ENCODE measurements at places on chromosomes 11 and 22. TPM values are rescaled to one million over a fixed set of nuclear protein-coding genes. Genes with fewer than 3 reads are reported as not detected.
A peak's percentile ranks its signal among the peaks of the same experiment; 100 is the strongest.

- DNase-seq, result no peak
These were observed 34.2 kb upstream of the CSNK2A3 start for GRCh38 chr11:11387207-11387606.

GRCh38 chr11:35909511-35910265 is 34.2 kb upstream of the LDLRAD3 start:
- DNase-seq, result no peak

- DNase-seq, result no peak
These were observed 489 bp downstream of the OR10A4 start for GRCh38 chr11:6876914-6877313.

OR51B2 gene
- not detected for total RNA-seq

DNA sequence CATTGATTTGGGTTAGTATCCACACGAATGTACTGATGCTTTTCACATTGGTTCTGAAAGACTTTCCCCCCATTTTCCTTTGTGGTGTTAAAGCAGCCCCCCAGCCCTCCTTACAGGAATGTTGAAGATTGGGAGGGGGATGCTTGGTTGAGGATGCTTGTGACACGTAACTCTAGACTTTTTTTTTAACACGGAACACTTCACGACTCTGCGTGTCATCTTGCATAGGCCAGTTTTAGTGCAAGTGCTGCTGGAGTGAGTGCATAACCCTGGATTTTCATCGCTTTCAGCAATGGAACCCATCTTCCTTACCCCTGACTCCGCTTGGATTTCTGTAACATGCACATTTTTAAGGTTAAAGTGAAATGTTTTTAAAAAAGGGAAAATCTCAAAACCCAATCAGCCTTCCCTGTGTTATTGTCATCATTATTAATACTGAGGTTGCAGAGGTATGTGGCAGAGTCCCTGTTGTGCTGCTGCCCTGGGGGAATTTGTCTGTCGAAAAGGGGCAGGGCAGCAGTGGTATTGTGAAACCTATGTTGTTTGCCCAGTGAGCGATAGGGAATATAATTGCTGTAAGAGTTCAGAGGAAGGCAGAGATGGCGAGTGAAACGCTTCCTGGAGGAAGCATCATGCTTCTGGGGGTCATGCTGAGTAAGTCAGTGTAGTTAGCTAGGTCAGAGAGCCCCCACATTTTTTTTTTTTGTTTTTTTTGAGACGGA is 12.1 kb downstream of the CECR2 start:
- no peak for DNase-seq

DNA sequence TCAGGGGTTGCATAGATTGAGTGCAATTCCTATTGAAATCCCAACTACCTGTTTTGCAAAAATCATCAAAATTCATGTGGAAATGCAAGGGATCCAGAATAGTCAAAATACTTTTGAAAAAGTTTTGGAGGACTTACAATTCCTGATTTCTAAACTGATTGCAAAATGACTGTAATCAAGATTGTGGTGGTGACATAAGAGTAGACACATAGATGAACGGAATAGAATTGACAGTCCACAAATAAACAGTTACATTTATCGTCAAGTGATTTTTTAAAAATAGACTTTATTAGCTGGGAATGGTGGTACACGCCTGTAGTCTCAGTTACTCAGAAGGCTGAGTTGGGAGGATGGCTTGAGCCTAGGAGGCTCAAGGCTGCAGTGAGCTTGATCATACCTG is 2.6 kb upstream of the SLC7A4 start:
- no peak for DNase-seq

GRCh38 chr22:32331918-32332725 is 25.5 kb upstream of the RFPL3 start:
- DNase-seq, result no peak

- no peak for DNase-seq
These were observed 96.4 kb downstream of the CCDC83 start for GRCh38 chr11:85951428-85952107.

SERPING1 gene
- 0.61 TPM for total RNA-seq

SMIM35 gene
- 3.1 TPM for total RNA-seq

DNA sequence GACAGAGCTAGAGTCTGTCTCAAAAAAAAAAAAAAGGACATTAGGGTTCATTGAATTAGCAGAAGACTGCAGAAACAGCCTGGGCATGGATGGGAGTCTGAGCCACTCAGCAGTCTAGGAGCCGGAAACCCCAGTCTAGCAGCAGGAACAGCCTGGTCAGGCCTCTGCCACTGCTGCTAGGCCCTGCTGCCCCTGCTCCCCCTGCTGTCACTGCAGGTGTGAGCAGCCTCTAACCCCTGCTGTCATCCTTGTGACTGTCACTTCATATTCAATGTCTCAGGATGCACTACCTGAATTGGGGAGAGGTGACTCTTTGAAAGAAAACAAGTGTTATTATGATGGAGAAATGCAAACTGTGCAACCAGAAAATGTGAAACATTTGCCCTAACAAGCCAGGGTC is 7.0 kb upstream of the DDX17 start:
- DNase-seq, result peak; percentile 62

DNA sequence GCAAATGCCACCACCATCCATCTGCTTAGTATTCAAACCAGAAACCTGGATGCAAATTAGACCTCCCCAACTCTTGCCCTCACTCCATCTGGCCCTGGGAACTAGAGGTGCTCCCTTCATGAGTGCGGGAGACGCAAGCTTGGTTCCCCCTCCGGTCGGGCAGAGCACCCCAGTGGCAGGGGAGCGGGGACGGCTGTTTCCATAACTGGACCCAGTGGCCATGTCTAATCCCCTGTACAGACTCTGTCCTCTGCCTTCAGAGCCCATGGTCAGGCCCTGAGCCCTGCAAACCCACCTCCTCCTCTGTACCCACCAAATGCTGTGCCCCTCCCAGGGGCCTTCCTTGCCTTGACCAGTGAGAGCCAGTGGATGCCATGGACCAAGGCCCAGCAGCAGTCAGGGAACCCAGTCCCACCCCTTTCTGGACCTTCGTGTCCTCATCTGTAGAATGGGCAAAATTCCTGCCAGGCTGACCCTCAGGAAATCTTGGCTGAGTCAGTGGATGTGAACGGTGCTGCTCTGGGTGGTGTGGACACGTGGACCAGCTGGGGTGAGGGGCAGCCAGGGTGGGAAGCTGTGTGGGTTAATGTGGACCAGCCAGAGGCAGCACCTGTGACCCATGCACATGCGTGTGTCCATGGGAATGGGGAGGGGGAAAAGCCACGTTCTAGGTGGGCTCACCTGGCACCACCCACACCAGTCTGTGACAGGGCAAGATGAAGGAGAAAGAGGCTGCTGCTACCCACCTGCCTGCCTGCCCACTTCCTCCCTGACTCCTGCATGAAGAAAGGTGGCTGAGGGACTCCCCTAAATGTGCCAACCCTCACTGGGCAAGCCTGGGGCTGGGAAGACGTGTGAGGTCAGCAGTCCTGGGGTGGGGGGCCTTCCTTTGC is 72.8 kb downstream of the LRRC32 start:
- no peak for DNase-seq

- no peak for DNase-seq
These were observed 14.1 kb downstream of the SEC14L4 start for GRCh38 chr22:30491381-30491780.

DNA sequence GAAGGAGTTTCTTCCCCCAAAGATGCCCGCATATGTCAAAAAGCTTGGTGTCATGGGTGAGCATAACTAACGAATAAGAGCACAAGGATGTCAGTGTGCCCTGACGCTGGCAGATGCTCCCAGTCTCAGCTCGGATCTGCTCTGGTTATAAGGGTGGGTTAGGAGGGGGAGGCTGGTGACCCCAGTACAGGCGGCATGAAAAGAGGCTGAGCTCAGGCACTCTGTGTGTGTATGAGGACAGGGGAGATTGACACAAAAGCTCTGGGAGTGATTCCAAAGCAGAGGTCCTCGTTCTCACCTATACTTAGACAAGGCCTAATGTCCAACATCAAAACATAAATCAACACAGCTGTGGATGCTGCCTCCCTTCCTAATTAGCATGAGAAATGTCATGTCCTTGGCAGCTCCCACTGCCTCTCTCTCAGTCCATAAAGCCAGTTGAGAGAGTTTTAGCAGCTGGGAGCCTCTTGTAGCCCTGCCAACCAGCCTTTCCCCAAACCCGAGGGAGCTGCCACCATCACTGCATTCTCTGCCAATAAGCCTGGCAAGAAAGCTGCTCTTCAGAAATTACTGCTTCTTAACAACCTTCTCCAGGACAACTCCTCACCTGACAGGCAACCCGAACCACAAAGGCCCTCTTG is 59.8 kb downstream of the SC5D start:
- DNase-seq, result no peak

- no peak for DNase-seq
These were observed 32.4 kb downstream of the CNTF start for GRCh38 chr11:58654908-58655296.

OR5B21 gene
- total RNA-seq, result 0.45 TPM

MYBPC3 gene
- total RNA-seq, result 0.11 TPM

GRCh38 chr11:102457056-102457677 is 4.6 kb upstream of the TMEM123 start:
- DNase-seq, result no peak

CNTN5 gene
- not detected for total RNA-seq

TREH gene
- not detected for total RNA-seq

SLC5A4 gene
- not detected for total RNA-seq

- no peak for DNase-seq
These were observed 34.2 kb downstream of the LRRC10B start for GRCh38 chr11:61542705-61543104.

DNA sequence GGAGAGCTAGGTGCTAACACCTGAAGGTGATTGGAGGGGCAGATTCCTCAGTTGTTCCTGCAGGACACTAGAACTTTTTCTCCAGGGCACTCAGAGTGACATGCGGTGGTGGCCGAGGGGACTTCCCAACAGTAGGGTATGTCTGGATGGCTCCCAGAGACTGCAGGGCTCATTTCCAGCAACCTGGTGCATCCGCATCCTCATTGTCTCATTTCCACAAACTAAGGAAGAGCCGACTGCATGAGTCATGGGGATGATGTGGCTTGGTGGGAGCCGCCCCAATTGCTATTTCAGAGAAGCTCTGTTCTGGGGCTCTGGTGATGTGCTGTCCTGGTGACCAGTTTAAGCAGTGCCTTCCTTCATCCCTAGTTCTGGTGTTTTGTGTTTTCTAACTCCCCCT is 2.8 kb upstream of the ROBO4 start:
- no peak for DNase-seq

CARNS1 gene
- 5.5 TPM for total RNA-seq

DNA sequence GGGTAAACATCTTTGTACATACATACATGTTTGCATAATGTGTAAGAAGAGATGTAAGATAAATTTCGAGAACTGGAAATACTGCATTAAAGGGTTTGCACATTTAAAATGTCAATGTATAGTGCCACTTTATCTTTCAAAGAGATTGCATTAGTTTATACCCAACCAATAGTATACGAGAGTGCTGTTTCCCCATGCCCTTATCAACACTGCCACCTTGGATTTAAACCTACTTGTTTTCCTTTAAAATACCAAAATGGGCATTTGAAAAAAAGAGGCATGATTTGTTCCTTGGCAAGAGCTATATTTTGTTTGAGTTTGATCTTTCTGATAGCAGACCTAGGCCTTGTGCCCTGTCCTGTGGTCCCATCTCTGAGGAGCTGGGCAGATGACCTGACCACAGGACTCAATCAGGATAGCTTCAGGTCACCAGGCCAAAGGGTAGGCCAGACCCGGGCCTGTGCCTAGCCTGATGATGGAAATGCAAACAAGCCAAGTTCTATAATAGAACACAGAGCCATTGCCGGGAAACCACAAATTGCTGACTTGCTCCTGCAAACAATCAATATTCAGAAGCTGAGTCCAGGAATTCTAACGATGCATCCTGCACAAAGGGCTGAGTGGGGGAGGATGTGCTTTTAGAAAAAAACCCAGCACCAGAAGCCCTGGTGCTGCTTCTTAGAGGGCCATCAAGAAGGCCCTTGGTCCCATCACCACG is 16.9 kb upstream of the ALG8 start:
- no peak for DNase-seq

GRCh38 chr11:3111466-3111865 is 53.6 kb downstream of the OSBPL5 start:
- DNase-seq, result no peak

DNA sequence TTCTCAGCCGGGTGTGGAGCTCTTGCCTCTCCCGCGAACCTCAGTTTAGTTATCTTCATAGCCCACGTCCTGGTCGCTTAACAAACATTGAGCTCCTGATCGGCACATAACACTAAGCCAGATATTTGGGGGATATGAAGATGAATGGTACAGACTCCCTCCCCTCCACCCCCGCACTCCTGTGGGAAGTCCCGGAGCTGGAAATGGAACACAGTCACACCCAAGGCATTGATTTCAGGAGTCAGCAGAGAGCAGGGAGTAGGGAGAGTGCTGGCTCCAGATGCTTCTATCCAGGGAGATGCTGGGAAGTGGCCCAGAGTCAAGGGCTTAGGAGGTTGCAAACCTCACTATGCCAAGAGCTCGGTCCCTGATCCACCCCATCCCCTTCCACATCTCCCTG is 26.1 kb upstream of the CABP7 start:
- no peak for DNase-seq
